8988T (cell line): ENCODE measurements at places on chromosomes 2 and 18.

GRCh38 chr2:79950526-79950925 is 354.0 kb downstream of the LRRTM1 start:
- no peak for DNase-seq

- no peak for DNase-seq
Observed at GRCh38 chr2:213087040-213087439, 64.4 kb downstream of the IKZF2 start.

DNA sequence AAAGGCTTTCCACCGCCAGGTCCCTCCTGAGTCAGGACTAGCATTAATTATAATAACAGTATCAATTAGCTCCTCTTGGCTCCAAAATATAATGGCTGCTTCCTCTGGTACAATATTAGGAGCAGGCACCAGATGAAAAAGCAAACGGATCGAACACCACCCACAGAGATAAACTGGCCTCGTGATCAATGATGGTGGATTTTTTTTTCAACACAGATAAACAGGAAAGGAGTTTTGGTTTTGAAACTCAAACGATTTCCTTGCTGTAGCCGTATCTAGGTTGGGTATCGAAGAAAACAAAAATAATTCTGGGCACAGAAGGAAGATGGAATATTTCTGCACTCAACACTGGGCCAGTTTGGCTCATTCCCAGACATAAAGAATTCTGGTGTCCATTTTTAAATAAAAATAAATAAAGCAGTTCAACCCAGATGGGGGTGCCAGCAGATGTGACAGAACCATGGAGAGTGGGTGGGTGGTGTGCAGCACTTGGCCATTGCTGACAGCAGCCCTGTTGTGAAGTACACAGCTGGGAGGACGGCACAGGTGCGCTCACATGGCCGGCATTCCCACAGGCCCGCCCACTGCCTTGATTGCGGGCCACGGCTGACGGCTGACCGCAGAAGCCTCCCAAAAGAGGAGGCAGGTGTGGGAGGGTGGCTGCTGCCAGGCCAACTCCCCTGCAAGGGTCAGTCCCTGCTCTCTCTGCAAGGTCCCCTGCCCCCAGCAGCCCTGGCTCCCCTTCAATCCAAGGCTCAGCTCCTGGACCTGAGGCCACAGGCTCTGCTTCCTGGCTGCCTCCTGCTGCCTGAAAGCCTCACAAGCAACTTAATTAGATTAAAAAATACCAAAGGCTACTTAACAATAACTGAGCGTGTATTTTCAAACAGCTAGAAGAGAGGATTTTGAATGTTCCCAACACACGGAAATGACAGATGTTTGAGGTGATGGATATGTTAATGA is 351.9 kb upstream of the ID2 start:
- no peak for DNase-seq

- no peak for DNase-seq
Observed at GRCh38 chr2:23493846-23494245, 108.9 kb downstream of the KLHL29 start.

DNA sequence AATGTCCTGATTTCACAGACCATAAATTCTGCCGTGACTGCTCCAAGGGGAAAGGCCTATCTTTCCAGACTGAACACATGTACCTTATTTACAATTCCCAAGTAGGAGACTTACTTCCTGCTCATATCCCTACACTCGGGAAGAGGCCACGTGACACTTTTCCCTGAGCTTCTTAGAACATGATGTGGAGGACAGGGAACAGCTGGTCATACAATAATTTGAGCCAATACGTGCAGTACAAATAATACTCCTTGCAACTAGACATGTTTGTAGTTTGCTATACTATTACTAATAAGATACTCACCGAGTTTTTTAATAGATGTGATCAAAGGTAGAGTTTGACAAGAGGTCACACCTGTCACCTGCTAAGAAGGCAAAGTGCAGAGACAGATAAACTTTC is 256.4 kb downstream of the SP3 start:
- DNase-seq, result no peak

- no peak for DNase-seq
Observed at GRCh38 chr2:169525434-169525833, 15.9 kb downstream of the KLHL41 start.

- no peak for DNase-seq
Observed at GRCh38 chr2:75174981-75175380, 24.3 kb downstream of the TACR1 start.

- no peak for DNase-seq
Observed at GRCh38 chr2:157055660-157056199, 201.8 kb upstream of the GALNT5 start.

DNA sequence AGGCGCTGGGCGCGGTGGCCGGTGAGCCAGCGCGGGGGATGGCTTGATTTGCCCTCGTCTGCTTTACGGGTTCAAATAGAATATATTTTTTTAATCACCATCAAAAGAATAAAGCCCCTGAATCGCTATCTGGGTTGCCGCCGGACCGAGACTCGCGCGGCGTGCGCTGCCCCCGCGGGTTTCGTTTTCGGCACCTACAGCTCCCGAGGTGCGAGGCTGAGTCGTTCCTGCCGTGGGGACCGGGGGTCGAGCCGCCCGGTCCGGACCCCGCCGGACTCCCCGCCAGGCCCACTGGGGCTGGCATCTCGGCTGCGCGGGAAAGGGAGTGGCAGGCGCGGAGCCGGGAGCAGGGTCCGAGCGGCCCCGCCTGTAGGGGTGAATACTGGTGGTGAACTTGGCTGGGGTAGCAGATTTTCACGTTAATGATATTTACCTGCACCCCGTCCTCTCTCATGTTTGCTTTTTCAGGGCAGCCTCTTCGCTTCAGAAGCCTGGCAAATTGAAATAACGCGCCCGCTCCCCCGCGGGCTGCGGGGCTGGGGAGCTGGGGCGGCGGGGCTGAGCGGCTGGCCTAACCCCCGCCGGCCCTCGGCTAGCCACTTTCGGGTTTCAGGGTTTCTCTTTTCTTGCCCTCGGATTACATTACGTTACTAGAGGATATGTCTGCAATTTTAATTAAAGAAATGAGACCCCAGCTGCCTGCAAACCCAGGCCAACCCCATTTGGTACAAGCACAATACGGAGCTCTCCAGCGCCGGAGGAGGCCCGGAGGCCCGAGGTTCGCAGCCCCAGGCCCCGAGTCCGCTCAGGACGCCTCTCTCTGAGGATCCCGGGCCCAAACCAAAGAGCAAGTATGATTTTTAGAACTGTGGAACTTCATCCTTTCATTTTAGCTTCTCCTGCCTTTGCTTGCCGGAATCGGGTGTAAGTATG is 1.7 kb upstream of the CELF4 start:
- no peak for DNase-seq

GRCh38 chr18:48709371-48710062 is 170.7 kb downstream of the CTIF start:
- no peak for DNase-seq

DNA sequence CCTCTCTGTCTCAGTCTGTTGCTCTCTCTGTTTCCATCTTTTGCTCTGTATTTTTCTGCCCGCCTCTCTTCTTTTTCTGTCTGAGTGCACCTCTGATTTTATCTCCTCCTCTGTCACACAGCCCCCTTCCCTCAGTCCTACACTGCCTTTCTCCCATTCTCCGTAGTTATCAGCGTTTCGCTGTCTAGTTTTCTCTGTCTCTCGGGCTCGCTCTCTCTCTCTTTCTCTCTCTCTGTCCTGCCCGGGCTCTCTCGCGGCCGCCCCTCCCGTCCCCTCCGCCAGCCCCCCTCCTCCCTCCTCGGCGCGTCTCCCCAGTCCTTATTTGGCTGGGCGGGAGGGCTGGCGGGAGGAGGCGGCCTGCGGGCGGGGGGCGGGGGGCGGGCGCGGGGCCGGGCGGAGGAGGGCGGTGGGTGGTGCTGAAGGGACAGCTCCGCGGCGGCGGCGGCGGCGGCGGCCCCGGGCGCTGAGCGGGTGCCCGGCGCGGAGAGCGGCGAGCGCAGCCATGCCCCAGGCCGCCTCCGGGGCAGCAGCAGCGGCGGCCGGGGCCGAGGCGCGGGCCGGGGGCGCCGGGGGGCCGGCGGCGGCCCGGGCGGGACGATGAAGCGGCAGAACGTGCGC is at the start of gene KCNK3:
TSS of gene KCNK3 (plus strand) at position 444 of the 618 bp plus-strand sequence. CDS start at position 598, 154 bp downstream.
- no peak for DNase-seq

- no peak for DNase-seq
Observed at GRCh38 chr2:18987016-18987415, 371.4 kb downstream of the OSR1 start.

GRCh38 chr2:79191081-79191480 is 31.5 kb upstream of the REG3A start:
- DNase-seq, result no peak

DNA sequence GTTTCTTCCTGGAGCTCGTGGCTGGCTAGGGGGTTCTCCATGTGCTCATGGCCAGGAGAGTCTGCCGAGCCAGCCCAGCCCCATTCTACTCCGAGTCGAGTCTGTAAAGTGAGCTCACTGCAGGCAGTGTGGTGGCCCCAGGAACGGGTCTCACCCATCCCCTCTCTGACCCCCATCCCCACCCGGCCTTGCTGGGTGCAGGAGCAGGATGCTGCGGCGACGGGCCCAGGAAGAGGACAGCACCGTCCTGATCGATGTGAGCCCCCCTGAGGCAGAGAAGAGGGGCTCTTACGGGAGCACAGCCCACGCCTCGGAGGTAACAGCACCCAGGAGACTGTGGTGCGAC is 1.4 kb downstream of the ANO7 start:
- no peak for DNase-seq

DNA sequence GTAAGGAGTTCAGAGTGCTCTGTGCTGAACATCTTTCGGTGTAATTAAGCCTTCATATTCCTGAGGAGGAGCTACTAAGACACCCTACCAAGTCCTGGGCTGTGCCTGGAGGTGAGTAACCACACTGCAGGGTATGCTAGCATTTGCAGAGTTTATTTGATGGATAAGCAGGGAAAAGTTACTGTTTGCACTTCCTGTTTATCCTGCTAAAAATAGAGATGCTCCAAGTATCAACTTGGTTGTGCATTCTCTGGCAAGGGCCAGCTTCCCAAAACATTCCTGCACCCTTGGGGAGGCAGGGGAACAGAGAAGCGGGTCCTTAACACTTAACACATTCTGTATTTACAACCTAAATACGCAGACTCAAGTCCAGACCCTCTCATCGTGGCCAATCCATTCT is 49.8 kb downstream of the PARD6G start:
- no peak for DNase-seq

- DNase-seq, result no peak
Observed at GRCh38 chr2:22821458-22821857, 563.5 kb upstream of the KLHL29 start.

DNA sequence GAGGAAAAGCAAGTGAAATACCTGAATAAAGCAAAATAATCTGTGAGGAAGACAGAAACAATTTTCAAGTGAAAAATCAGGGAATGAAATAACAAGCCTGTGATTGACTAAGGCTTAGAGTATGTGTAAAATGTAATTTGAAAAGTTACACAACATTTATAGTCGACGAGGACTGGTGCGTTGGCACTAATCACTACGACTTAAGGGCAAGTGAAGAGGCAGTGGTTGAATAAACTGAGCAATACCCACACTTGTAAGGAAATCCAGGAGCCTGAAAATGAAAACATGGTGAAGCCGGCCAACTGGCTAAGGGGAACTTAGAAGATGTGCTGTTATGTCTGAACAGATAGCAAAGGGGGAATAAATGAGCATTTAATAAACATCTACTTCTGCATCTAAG is 13.4 kb downstream of the DOK1 start:
- DNase-seq, result no peak

GRCh38 chr2:11373096-11373495 is 28.7 kb upstream of the ROCK2 start:
- DNase-seq, result no peak

- no peak for DNase-seq
Observed at GRCh38 chr2:160453111-160453820, 40.3 kb downstream of the RBMS1 start.

DNA sequence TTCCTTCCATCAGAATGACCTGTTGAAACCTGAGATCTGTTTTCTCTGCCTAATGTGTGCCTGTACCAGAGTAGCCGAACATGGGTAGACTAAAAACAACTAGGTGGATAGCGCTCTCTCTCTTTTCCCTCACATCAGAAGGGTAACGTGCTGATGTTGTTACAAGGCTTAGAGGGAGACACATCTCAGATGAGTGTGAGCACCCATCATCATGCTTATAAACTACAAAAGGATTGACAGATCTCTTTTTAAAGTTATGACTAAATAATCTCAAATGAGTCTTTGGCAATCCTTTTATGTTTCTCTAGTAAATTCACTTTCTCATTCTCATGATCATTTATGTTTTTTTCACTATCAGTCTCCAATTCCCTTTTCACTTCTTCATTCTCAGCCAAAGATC is 75.5 kb upstream of the CCDC141 start:
- no peak for DNase-seq

DNA sequence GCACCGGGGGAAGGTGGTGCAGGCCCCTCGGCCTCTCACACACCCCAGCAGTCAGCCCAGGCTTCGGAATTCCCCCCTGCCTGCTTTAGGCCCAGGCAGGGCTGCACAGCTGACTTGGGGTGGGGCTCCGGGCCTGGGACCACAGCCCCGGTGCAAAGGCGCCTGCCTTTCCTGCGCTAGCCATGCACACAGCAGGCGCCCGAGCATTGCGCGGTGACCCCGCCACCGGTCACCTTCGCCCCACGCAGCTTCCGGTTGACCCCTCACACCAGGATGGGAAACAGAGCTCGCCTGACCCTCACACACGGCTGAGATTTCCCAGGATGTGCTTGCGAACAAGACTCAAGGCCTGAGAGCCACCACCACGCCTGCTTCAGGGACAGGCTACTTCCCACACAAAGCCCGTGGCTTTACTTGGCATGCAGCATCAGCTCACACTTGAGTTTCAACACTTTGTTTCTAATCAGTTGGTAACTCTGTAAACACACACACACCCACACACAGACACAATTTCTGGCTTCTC is 46.0 kb downstream of the SLC66A2 start:
- DNase-seq, result no peak

GRCh38 chr18:3094338-3094684 is 81.4 kb upstream of the LPIN2 start:
- DNase-seq, result no peak

- no peak for DNase-seq
Observed at GRCh38 chr2:186009341-186009740, 270.7 kb downstream of the FSIP2 start.

GRCh38 chr2:147211484-147211883 is 633.3 kb upstream of the ACVR2A start:
- DNase-seq, result no peak

DNA sequence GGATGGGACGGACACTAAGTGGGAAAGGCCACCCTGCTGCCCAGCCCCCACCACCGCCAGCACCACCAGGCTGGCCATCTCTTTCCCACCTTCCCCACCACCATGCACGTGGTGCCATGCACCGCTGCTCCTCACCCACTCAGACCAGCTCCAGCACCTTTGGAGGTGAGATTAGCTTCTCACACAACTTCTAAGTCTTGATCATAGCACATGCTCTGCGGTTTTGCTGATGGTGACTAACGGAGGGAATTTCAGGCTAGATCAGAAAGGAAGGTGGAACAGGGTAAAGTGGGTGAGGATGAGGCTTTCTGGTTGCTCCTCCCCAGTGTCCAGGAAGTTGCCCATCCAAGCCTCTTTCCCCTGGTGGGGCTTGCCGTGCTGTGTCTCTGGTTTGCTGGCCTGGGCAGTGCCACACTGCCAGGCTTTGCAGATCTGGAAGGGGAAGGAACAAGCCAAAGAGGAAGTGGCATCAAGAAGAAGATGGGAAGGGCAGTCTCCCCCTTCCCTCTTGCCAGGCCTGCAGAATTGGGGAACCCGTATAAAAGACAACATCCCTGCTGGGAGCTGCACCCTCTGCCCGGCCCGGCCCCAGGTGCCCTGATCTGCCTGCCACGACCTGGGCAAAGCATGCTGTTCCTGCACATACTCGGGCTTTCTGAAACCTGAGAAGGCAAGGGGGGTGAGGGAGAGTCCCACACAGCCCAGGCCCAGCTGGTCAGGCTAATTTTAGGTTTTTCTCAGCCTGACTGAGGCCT is 44.3 kb upstream of the CAB39 start:
- DNase-seq, result no peak
